Endothelial cell (in vitro differentiated cells): ENCODE measurements at places on chromosomes 6 and 20. TPM values are rescaled to one million over a fixed set of nuclear protein-coding genes. Genes with fewer than 3 reads are reported as not detected.

GRCh38 chr20:4726710-4727397 is 5.1 kb downstream of the PRND start:
- DNase-seq: no peak

- no peak for DNase-seq
These were observed 50.1 kb downstream of the MARCKS start for GRCh38 chr6:113907102-113907815.

GRCh38 chr20:23149623-23150279 is 63.6 kb upstream of the CD93 start:
- DNase-seq: no peak

DNA sequence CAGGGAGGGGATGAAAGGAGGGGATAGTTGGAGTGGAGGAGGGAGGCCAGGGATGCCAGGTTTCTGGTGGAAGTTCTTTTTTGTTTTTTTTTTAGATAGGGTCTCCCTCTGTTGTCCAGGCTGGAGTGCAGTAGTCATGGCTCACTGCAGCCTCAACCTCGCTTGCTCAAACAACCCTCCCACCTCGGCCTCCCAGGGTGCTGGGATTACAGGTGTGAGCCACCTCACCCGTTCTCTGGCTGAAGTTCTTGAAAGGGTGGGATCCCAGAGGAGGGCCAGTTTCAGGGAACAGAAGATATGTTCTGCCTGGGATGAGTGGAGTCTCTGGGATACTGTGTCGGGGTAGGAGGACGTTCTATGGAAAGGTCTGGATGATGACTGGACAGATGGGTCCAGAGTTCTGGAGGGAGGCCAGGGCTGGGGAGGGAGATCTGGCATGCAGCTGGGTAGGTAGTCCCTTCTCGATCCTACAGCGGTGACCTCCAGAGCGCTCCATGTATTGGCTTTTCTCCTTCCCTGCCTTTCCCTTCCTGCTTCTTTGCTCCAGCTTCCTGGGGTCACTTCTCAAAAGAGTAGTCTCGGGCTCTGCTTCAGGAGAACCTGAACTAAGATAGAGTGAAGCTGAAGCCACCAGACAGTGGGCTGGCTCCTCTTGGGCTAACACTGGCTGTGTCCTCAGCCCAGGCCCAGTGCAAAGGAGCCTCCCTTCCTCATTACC is 12.7 kb upstream of the SRC start:
- DNase-seq: no peak

DNA sequence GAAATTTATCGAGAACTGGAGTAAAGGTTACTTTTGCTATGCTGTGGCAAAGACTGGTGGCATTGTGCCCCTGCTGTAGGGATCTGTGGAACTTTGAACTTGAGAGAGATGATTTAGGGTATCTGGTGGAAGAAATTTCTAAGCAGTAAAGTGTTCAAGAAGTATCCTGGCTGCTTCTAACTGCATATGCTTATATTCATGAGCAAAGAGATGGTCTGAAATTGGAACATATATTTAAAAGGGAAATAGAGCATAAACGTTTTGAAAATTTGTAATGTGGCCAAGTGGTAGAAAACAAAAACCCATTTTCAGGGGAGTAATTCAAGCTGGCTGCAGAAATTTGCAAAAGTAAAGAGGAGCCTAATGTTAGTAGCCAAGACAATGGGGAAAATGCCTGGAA is 12.3 kb upstream of the UFL1 start:
- DNase-seq: no peak

GRCh38 chr6:47672816-47673215 is 25.6 kb upstream of the ADGRF4 start:
- DNase-seq: no peak

DNA sequence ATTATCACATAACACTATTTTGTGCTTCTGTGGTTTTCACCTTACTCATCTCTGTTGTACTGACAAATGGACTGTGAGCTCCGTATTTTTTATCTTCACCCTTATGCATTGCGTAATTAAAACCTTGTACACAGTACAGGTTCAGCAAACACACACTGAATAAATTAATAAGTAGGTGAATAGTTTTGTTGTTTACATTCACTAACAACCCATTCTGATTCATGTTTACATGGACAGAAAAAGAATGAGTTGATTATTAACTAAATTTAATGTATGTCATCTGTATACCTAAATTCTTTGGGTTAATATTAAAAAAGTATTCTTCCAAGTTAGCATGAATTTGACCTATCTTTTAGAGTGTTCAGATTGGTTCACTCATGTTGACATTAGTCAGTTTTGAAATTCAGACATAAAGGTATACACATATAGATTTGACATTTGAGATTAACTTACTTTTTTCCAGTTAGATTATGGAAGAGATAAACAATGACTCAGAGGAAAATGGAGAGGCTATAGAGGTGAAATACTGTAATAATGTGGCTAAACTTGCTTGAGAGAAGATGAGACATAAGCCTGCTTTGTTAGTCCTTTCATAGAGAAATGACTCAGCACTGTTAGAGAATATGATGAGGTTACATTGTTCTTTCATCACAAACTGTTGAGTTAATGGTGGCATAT is 541.7 kb upstream of the FLRT3 start:
- no peak for DNase-seq

DNA sequence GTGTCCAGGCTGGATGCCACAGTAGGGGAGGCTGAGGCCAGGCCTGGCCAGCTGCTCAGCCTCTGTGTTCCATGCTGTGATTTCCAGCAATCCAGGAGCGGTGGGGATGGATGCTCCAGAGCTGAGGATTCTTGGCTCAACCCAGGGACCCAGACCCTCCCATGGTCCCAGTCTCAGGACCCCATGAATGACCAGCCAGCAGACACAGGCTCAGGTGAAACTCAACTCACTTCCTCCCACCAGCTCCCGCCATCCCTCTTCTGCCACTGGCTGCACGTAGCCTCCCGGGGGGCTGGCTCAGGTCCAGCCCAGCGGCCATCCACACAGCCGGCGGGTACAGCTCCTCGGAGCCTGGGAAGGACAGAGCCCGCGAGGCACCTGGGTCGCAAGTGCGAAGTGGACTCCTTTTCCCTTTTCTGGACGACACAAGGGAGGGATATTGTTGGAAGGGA is 54.5 kb upstream of the DACT2 start:
- no peak for DNase-seq

DNA sequence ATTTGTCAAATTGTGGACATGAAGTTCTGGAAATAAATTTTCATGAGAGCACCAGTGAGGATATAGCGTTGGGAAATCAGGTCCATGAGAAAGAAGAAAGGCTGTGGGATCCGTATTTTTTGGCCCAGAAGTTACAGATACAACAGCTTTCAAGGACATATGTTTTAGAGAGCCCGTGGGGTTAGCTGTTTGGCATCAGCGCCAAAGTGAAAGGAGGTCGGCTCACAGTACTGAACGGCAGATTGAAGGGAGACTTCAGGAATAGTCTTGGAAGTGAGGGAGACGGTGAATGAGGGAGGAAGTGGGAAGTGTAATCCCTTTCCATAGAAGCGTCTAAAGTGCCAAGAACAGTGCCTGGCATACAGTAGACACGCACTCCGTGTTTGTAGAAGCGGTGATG is 31.8 kb downstream of the ZDHHC14 start:
- DNase-seq: no peak

Gene ZBTB2
- total RNA-seq: 11.6 TPM

Gene PLN
- total RNA-seq: not detected

Gene EPB41L2
- 314 TPM for total RNA-seq
